ENCODE measurements at places on chromosomes 1 and 21. TPM values are rescaled to one million over a fixed set of nuclear protein-coding genes. Genes with fewer than 3 reads are reported as not detected.

Gene SLC45A1
- total RNA-seq: 1.9 TPM

Gene PRKAA2
- 1.3 TPM for total RNA-seq

DNA sequence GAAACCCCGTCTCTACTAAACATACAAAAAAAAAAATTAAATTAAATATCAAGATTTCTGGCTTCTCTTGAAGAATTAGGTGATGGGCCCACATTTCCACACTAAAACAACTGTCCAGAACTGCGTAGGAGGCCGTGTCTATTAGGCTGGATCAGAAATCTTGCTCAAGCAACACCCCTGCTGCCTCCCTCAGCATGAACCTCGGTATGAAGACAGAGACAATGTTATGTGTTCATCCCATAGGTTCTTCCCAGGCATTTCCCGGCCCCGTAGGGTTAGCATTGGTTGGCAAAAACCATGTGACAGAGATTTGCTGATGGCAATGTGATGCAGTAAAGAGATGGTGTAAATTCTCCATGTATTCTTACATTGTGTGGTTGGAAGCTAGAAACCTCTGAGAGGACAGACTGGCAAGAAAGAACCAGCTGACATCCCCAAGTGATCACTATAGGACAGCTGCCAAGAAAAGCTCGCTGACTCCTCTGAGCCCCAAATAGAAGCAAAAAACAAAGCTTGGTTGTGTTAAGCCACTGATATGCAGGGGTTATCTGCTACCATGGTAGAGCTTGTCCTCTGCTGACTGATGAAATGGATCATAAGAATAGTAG lies 34.5 kb downstream of the EBNA1BP2 start:
- no peak for DNase-seq

Gene SLC35A3
- 28.1 TPM for total RNA-seq

Gene LENEP
- 0.43 TPM for total RNA-seq

DNA sequence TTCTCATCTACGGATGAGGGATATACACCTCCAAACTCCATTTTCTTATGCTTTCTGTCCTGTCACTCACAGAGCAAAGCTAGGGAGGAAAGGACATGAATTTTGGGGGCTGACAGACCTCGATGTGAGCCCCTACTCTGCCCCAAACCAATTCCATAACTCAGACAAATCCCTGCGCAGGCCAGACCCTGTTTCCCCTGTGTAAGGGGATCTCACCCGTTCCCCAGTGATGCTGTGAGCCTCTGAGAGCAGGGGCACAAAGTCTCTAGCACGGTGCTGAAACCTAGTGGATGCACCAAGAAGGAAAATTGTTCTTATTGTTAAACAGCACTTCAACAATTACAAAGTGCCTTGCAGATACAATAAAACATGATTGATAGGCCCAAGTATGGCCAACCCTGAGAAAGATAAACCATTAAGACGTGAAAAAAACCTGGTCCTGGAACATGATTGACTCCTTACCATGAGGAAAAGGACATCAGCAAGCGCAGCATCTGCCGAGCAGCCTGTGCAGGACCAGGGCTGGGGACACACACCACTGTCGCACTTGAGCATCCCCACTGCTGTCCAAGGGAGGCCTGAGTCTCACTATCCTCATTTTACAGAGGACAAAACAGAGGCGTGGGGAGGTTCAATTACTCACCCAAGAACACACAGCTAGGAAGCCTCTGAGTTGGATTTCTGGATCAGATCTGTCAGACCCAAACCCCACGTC lies 137.8 kb downstream of the GLIS1 start:
- no peak for DNase-seq

DNA sequence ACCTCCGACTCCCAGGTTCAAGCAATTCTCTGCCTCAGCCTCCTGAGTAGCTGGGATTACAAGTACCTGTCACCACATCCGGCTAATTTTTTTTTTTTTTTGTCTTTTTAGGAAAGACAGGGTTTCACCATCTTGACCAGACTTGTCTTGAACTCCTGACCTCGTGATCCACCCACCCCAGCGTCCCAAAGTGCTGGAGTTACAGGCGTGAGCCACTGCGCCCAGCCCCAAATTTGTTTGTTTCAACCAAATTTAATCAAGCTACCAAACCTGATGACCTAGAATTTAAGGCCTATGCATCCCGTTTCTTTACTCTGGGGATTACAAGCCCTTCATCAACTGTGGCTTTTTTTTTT lies 58.3 kb upstream of the TBX15 start:
- no peak for DNase-seq

Gene VAV3
- total RNA-seq: 0.43 TPM

- peak; percentile 75 for DNase-seq
Measured at GRCh38 chr1:2229037-2229864, 1.1 kb downstream of the SKI start.

- DNase-seq: no peak
Measured at GRCh38 chr21:14607262-14607661, 61.1 kb upstream of the SAMSN1 start.

Gene CNKSR1
- total RNA-seq: not detected

Gene SLC5A9
- total RNA-seq: not detected

GRCh38 chr21:26962621-26963181 lies 4.2 kb downstream of the ADAMTS5 start:
- DNase-seq: peak; percentile 46

GRCh38 chr21:39180429-39181019 lies 2.7 kb downstream of the PSMG1 start:
- DNase-seq: no peak

- DNase-seq: peak; percentile 37
Measured at GRCh38 chr1:36157115-36157903, 1.3 kb downstream of the MAP7D1 start.

Gene OR6Y1
- not detected for total RNA-seq

Gene OR10J5
- not detected for total RNA-seq

DNA sequence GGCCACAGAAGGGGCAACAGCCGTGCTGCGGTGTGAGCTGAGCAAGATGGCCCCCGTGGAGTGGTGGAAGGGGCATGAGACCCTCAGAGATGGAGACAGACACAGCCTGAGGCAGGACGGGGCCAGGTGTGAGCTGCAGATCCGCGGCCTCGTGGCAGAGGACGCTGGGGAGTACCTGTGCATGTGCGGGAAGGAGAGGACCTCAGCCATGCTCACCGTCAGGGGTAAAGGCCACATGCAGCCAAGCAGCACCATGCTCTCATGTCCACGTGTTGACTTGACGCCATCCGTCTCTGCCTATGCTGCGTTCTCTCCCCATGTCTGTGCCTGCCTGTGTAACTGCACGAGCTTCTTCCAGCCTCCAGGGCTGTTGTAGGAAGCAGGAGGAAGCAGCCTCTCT lies 85.5 kb downstream of the OBSCN start:
- DNase-seq: no peak

Gene RNU1-1
- under 0.01 TPM for total RNA-seq

- DNase-seq: no peak
Measured at GRCh38 chr1:193539731-193540459, 353.5 kb upstream of the B3GALT2 start.

GRCh38 chr1:245260110-245260882 lies 105.5 kb downstream of the KIF26B start:
- DNase-seq: no peak

DNA sequence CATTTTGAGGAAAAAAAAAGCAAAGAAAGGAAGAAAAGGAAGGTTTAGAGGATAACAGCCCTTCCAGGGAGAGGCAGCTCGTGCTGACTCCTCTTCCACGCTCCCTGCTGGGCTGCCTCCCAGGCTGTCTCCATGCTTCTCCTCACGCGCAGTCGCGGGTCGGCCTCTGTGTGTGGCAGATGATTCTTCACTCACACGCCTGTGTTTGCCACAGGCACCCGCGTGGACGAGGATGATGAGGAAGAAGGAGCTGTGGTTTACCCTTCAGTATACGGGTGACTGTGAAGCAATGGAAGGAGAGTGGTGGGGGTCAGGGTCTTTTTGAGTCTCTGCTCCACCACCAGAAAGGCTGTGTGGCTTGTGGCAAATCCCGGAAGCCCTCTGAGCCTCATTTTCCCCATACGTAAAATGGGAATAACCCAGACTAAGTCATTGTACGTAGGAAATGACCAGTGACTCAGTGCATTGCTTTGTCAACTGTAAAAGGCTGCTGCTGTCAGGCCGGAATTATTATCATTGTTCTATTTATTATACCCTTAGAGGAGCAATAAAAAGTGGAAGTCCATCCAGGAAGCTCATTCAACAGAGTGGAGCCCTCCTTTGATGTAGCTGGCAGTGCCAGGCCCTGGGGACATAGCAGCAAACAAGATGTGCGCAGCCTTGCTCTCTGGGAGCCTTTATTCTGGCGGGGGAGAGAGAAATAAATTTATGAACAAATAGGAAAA lies 11.9 kb upstream of the SH2D2A start:
- no peak for DNase-seq

- no peak for DNase-seq
Measured at GRCh38 chr21:39568361-39568760, 44.4 kb upstream of the B3GALT5 start.

DNA sequence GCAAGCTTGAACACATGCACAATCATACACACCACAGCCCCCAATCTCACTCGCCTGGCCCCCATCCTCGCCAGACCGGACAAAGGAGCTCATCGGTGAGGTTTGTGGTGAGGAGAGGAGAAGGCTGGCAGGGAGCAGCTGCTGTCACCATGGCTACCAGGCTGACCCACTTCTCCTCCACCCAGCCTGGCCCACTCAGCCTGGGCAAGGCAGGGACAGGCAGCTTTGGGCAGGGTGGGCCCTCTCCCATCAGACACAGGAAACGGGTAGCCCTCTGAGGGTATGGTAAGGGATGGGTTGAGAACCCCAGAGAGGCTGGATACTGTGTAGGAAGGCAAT lies 15.9 kb downstream of the RIMS3 start:
- no peak for DNase-seq

GRCh38 chr21:45991606-45992300 lies 10.2 kb downstream of the COL6A1 start:
- DNase-seq: no peak

Gene RUNX3
- total RNA-seq: not detected

DNA sequence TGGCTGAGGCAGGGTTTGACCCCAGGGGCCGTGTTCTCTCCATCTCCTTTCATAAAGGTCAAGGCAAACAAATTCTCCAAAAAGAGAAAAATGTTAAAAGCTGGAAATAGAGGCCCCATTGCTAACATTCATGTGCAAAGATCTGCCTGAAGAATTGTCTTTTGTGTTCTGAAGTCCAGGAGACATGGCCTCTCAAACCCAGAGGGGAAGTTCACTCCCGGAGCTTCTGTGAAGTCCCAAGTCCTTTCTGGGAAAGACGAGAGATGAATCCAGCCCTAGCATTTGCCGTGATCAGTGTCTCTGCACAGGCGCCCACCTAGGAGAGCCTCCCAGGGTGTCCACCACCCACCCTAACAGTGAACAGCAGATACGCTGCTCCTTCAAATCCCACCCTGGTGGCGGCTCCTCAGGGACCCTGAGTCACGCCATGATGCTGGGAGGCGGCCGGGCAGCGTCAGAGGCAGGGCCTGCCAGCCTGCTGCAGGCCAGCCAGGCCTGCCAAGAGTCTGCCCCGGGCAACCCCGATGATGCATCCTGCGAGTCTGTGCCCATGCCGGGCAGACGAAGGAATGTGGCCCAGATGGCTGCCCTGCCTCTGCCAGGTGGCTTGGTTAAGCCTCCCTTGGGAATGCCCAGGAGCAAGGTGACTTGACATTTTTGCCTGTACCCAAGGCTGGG lies 5.2 kb upstream of the C2CD2 start:
- no peak for DNase-seq

GRCh38 chr21:41112740-41113692 lies 54.9 kb upstream of the BACE2 start:
- DNase-seq: peak; percentile 39

DNA sequence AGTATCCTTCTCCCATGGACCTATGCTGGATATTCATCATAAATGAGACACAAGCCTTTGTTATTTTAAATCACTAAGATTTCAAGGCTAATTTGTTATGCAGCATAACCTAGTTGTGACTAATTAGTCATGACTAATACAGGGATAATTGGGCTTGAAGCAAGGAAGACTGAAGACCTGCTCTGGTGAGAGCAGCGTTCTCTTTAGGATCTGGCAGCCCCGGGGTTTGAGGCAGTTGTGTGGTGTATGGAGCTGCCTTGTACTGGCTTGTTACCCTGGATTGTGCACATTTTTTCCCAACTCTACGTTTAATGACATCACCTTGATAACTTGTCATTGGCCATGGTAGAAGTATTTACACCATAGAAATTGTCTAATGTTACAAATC lies 25.7 kb upstream of the SPAG17 start:
- DNase-seq: no peak

GRCh38 chr1:234989019-234989418 lies 139.6 kb downstream of the TOMM20 start:
- no peak for DNase-seq

DNA sequence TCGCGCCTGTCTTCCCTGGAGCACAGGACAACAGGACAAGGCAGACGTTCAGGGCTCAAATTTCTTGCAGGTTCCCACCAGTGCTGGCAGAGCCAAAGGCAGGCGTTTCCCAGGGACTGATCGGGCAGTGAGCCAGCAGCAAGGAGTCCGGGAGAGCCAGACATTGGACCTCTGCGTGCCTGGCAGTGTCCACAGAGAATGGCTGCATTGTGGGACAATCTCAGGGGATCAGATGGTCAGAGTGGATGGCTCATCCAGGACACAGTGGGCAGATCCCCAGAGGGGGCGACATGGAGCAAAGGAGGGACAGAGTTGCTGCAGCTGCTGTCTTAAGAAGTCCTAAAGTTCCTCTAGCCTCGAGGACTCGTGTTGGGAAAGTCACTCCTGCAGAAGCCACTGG lies 4.6 kb downstream of the TMEM63A start:
- DNase-seq: peak; percentile 64

GRCh38 chr1:37338658-37339057 lies 135.7 kb upstream of the ZC3H12A start:
- DNase-seq: no peak

DNA sequence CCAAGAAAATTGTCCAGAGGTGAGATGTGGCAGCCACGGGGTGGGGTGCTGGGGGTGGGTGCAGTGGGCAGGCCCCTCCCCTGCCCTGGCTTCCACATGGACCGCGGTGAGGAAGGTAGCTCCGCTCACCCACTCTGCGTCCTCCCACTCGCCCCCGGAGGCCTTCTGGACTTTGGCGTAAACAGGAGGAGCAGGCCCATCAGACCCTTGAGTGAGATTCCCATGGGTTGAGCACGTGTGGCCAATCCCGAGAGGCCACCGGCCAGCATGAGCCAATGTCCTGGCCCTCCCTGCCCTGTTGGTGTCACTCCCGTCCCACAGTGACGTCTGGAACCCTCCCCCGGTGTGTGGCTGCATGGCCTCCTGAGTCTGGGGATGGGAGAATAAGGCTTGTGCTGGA lies 8.2 kb upstream of the TMEM240 start:
- no peak for DNase-seq

Gene RWDD3
- total RNA-seq: 10.0 TPM
